ENCODE measurements at places on chromosomes 4 and X.

GRCh38 chrX:46683048-46683447, 75.9 kb downstream of the SLC9A7 start:
- DNase-seq = no peak

DNA sequence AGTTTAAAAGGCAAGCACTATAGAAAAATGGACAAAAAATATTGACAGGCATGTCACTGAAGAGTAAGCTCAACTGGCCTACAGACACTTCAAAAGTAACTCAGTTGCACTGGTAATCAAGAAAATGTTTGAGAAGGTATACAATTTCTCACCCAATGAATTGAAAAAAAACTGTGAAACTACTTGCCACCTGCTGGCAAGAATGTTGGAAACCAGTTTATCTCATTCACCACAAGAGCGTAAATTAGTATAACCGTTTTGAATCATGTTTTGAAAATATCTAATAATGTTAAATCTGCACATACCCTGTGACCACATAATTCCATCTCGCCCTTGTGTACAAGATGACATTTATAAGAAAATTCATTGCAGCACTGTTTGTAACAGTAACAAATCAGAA, 31.7 kb downstream of the TXK start:
- DNase-seq = no peak

- no peak for DNase-seq
These were observed 282.3 kb downstream of the DMD start for GRCh38 chrX:32929040-32929439.

DNA sequence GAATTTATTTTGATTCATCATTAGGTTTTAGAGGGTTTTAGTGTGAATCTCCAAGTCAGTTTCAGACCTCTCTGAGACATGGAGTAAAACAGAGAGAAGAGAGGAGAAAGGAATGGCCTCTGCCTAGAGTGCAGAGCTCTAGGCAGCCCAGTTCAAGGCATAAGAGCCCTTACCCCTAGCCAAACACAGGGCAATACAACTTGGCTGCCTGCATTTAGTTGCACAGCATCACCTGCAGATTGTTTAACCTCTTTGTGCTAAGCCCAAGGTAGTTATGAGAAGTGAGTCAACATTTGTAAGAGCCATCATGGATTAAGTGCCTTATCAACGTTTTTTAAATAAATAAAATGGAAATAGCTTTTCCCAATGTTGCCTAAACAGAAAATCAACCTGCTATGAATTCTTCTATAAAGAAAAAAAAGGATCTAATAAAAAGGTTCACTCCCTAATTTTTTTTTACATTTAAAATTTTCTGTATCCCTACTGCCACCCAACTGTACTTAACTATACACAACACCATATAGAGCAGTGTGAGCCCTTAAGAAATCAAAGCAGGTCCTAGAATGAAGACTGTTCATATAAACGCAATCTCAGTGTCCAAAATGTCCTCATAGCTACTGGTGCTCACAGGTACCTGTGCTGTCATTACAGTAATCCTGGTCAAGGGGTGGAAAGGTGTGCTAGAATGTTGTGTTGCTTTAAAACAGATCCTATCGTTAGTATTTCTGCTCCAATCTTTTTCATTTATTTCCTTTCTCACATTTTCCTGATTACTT, 36.0 kb downstream of the PF4 start:
- DNase-seq = no peak

DNA sequence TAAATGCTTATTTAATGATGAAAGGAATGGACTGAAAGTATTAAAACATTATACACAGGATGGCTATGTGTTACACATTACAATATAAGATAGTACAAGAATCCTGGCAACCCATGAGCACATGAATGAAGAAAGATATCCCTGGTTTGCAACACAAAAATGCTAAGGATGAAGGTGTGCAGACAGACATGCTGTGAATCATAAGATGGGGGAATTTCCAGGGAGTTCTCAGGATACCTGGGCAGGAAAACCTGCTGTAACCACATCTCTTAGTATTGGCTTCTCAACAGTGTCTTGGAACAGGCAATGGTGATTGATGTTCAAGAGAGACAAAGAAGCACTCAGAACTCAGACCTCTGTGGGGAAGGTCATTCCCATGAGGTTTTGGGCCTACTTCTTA, 23.9 kb upstream of the ANOS1 start:
- no peak for DNase-seq

- no peak for DNase-seq
These were observed 185.1 kb downstream of the PDHA2 start for GRCh38 chr4:96025011-96025410.

- DNase-seq = no peak
These were observed 128.4 kb upstream of the FAT1 start for GRCh38 chr4:186852073-186852420.

- no peak for DNase-seq
These were observed 69.1 kb downstream of the FBXL5 start for GRCh38 chr4:15586066-15586465.

DNA sequence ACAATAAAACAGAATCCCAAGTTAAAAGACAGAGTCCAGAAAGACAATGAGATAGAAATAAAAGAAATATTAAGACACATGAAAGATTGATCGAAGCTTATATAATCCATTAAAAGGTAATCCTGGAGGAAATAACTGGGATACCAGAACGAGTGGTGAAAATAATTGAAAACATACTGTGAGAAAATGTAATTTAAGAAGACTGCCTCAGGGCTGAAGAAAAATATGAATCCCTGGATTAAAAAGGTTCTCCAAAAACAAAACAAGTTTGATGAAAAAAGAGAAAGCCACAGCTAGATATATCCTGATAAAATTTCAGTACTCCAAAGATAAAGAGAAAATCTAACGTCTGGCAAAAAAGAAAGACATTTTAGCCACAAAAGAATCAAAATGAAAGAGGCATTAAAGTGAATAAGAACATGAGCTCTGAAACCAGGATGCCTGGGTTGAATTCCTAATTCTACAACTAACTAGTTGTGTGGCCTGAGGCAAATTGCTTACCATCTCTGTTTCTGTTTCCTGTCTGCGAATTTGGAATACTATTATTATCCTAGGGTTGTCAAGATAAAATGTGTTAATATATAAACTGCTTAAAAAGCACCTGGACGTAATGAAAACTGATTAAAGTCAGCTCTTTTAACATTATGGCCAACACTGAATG, 5.5 kb downstream of the DDX60L start:
- DNase-seq = no peak

GRCh38 chr4:62618042-62618441, 1417.9 kb downstream of the ADGRL3 start:
- no peak for DNase-seq

DNA sequence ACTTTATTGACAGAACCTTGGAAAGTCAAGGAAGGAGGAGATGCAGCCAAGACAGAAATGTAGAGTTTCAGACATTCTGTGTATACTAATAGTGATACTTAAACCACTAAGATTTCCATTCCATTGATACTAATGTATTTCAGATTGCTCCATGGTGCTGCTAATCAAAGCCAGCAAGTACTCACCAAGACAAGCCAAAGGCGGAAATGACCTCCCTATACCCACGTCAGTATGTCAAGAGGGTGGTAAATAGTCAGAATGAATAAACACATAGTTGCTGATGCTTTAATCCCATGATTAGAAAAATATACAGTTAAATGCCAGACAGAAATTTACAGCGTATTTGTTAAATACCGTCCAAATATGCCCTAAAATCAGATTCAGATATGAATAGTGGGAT, 417.8 kb upstream of the INTU start:
- DNase-seq = no peak

DNA sequence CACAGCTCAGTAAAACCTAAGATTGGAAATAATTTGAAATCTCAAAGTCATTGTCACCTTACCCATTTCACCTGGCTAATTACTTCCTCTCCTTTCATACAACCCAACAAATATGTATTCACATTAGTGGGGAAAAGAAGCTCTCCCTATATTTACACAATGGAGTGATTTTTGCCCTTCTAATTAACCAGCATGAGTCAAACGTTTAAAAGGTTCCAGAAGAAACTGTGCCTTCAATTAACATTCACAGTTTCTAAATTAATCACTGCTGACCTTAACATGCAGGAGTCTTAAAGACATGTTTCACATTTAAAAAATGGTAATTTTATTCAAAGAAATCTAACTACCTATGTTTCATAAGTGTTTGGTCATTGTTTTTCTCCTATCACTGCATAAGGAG, 254.6 kb downstream of the CBLL2 start:
- DNase-seq = no peak
